AG08395 (cell line): ENCODE measurements at places on chromosomes 2 and 18.

- peak; percentile 67 for DNase-seq
Measured at GRCh38 chr2:18077704-18078103, 199.2 kb downstream of the KCNS3 start.

DNA sequence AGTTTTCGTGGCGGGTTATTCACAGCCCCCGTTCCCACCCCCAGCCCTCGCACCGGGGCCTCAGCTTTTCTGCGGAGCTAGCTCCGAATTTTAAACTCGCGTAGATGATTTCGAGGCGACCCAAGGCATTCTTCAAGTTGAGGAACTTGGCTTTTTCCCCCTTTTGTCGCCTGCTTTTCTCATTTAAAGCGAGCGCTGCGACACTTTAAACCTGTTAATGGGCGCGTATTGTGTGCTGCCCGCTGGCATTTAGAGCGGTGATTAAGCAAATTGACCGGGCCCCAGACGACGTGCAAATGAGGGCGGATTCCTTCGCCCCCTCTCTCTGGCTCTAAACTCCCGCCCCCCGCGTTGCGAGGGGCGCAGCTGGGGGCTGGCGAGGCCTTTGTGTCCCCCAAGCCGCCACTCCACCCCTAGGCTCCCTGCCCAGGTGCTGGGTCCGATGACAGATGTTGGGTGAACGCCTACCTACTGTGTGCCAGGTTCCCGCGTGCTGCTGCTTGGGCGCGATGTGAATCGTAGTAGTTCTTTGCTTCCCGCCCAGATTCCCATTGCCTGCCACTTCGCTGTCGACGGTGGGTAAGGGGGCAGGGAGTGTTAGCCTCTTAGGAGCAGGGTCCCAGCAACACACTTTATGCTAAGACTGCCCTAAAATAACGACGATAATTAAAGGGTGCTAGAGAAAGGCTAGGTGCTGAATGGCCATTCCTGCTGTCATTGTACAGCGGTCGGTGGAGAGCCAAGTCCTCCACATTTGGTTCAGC is 1.9 kb downstream of the TCF7L1 start:
- no peak for DNase-seq

- peak; percentile 22 for DNase-seq
Measured at GRCh38 chr2:141015341-141016047, 1115.3 kb downstream of the LRP1B start.

- DNase-seq: no peak
Measured at GRCh38 chr2:63784461-63784860, 57.2 kb upstream of the UGP2 start.

DNA sequence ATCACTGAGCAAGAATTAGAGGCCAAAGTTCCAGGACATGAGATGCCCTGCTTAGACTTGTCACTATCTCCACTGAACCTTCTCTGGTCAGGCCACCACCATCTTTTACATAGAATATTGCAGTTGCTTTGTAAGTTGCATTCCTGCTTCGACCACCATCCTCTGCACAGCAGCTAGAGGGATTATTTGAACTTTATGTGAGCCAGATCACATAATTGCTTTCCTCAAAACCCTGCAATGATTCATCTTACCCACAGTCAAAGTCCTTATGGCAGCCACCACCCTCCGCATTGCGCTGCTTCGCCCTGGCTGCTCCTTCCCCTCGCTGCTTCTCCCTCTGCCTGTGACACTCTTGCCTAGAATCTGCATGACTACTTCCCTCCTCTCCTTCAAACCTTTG is 111.3 kb downstream of the EML6 start:
- DNase-seq: no peak

DNA sequence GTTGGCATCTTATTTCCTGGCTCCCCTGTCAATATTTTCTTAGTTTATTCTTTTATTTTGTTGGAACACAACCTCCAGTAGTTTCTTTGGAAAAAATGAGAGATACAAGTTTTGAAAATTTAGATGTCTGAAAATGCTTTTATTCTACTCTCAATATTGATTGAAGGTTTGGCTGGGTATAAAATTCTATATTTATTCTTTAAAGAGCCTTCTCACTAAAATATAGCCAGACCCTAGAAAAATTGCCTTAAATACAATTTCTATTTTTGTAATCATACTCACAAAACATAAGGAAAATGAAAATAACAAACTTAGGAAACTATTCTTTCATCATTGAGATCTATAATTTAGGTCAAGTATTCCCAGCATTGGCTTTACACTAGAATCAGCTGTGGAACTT is 103.7 kb downstream of the CYP26B1 start:
- no peak for DNase-seq

DNA sequence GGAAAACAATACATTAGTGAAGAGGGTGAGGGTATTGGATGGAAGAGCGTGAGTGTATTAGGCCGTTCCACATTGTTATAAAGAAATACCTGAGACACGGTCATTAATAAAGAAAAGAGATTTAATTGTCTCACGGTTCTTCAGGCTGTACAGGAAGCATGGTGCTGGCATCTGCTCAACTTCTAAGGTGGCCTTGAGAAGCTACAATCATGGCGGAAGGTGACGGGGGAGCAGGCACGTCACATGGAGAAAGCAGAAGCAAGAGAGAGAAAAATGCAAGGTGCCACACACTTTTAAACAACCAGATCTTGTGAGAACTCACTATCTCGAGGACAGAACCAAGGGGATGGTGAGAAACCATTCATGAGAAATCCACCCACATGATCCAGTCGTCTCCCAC is 18.2 kb downstream of the HPCAL1 start:
- no peak for DNase-seq

- no peak for DNase-seq
Measured at GRCh38 chr2:124187948-124188347, 162.9 kb downstream of the CNTNAP5 start.

GRCh38 chr2:160747501-160748170 is 254.0 kb upstream of the RBMS1 start:
- DNase-seq: peak; percentile 78

- DNase-seq: peak; percentile 65
Measured at GRCh38 chr2:25664183-25664964, 9.0 kb downstream of the DTNB start.

- peak; percentile 32 for DNase-seq
Measured at GRCh38 chr18:49020621-49021021, 69.9 kb upstream of the SMAD7 start.

DNA sequence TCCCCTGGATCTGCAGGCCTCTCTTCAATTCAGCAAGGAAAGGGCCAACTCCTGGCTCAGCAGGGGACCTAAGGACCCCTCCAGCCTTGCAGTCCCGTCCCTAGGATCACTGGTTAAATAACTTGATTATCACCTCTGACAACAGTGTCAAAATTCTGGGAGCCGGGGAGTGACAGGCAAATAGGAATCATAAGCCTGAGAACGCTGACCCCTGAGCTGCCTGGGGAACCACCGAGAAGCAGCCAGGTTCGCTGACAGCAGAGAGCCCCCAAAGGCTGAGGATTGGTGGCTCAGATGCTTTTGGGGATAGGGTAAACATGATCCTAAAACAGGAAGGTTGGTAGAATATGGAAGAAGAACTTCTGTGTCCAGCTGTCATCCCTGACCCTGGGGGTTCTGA is 17.5 kb upstream of the TNS1 start:
- DNase-seq: no peak

DNA sequence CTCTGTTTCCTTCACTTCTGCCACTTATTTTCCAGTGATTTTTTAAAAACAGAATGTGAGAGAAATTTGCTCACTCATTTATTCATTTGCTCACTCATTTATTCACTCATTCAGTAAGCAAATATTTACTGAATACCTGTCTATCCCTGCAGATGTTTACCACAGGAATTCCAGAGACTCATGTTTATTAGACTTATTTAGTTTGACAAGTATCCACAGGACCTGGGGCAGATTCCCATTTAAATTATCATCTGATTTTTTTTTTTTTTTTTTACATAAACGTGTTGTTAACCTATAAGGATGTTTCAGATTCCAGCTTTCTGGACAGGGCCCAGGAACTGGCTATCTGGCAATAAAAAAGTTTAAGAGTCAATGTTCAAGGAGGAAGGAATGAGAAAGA is 175.1 kb upstream of the ERBB4 start:
- no peak for DNase-seq

GRCh38 chr2:41378420-41378819 is 669.4 kb upstream of the PKDCC start:
- DNase-seq: no peak

GRCh38 chr2:126674075-126674744 is 18.3 kb downstream of the GYPC start:
- no peak for DNase-seq

DNA sequence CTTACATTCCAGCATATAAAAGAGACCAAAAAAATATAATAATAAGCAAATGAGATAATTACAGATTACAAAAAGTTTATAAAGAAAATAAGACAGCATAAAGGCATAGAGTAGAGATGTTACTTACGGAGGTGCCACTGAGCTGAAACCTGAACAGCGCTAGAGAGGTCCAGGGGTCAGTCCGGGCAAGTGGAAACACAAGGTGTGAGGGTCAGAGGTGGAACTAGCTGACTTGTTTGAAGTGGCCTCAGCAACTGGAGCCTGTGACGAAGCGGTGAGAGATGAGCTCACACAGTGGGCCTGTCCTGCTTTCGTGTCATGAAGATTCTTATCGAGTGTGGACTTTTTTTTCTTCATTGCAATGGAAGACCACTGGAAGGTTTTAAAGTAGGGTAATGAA is 288.3 kb upstream of the TANK start:
- no peak for DNase-seq

DNA sequence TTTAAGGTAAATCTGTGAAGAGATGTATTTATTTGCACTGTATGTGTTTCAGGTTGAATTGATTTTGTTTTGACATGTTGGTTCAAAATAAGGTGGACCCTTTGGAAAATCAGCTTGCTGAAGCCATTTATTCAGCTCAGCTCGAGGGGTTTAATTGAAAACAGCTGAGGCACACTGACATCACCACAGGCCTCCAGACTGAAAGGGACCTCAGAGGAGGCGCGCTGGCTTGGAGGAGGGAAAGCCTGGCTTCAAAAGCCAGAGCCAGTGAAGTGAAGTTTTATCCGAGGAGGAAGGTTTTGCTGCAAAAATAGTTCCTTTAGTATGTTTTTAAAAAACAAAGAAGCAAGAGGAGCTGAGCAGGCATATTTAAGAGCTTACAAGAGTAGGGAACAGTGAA is 26.9 kb upstream of the DNMT3A start:
- DNase-seq: peak; percentile 54

GRCh38 chr18:51614033-51614432 is 416.6 kb upstream of the MEX3C start:
- no peak for DNase-seq

DNA sequence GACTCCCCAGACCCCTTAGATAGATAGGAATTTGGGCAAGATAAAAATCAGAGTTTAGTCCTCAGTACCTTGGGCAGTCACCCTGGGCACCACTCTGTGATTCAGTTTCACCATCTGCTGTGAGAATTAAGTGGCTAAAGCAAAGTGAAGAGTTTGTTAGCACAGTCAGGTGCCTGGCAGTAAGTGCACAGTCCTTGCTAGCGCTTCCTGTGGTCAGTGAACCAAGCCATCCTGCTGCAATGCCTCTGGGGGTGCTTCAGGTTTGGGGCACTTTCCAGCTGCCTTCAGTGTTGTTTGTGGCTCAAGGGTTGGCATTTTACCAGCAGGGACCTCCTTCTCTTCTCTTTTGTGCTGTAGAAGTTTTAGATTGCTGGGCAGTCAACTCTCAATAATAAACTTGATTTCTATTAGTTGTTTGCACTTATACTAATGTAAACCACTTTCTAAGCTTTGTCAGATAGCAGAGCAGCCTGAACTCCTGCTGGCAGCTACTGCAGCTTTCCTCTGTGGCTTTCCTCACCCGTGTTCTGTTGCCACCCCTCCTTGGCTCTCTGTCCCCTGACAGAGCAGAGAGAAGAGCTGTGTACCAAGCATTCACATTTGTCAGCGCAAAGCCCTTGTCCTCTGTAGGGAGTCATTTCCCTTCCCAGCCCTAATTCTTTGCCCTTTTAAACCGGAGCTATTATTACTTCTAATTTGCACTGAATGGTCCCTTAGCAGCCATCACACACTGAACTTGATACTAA is 48.4 kb upstream of the RMP24 start:
- DNase-seq: no peak

DNA sequence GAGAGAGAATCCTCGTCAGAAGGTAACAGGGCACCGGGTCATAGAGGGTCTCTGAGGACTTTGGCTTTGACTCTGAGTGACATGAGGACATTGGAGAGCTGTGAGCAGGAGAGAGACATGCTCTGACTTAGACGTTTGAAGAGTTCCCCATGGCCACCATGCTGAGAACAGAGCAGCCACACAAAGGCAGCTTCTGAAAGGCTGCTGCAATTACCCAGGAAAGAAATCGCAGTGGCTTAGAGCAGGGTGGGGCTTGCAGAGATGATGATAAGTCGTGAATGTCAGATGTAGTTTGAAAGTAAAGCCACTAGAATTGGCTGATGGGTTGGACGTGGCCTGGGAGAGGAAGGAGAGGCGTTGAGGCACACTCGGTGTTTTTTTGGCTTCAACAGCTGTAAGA is 79.0 kb downstream of the ZCCHC2 start:
- no peak for DNase-seq

DNA sequence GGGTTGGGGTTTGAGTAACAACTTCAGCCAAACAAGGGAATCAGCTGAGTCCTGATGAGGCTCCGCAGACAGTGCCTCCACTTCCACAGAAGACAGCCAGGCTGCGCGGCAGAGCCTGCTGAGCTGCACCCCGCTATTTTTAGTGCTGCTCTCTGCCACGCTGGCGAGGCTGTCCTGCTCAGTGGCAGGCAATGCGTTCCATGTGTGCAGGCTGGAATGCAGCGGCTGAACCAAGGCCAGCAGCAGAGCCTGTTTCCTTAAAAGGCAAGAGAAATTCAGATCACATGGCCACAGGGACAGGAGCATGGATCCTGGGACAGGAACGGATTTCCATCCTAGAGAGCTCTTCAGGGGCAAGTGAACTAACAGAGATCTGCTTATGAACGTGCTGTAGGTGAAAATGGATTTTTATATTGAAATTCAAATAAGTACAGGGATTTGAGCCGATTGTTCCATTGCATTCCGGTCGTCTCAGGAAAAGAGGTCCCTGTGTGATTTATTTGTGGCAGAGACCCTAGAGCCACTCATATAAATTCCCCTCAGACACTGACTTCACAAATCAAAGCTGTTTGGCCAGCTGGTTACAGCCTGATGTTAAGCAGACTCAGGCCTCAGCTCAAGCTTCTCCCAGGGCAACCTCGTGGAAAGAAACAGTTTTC is 98.7 kb downstream of the COL6A3 start:
- peak; percentile 93 for DNase-seq

GRCh38 chr2:239706367-239706766 is 305.5 kb upstream of the HDAC4 start:
- DNase-seq: no peak

- no peak for DNase-seq
Measured at GRCh38 chr2:227192491-227192890, 28.1 kb downstream of the COL4A3 start.

DNA sequence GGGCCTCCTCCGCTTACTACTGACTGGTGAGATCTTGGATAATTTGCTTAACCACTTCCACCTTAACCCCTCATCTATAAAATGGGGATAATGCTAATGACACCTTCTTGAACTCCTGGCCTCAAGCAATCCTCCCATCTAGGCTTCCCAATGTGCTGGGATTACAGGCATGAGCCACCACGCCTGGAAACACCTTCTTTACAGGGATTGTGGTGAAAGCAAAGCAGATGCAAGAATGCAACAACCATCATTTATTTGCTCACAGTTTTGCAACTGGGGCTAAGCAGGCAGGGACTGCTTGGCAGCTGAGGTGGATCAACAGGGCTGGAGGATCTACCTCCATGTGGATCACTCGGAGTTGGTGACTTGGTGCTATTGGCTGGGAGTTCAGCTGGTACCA is 76.2 kb upstream of the ZNF532 start:
- DNase-seq: no peak
